ENCODE measurements at places on chromosomes 5 and 9. TPM values are rescaled to one million over a fixed set of nuclear protein-coding genes. Genes with fewer than 3 reads are reported as not detected.

GRCh38 chr5:40288800-40289485 is 390.8 kb upstream of the PTGER4 start:
- no peak for DNase-seq

DNA sequence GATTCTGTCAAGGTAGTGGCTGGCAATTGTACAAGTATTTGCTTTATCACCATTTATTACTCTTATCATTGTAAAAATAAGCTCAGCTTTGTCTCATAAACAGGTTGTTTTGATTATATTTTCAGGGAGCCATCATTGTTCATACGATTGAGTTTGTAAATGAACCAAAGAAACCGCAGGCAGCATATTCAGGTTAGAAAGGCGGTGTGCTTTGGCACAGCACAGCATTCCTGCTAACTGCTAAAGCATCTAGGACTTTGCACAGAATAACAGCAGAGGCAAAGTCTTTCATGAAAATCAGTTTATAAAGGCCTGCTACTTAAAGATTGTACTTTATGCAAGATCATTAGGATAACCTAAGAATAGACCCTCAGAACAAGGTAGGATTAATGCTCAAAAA is 281.5 kb upstream of the SLC24A2 start:
- no peak for DNase-seq

DNA sequence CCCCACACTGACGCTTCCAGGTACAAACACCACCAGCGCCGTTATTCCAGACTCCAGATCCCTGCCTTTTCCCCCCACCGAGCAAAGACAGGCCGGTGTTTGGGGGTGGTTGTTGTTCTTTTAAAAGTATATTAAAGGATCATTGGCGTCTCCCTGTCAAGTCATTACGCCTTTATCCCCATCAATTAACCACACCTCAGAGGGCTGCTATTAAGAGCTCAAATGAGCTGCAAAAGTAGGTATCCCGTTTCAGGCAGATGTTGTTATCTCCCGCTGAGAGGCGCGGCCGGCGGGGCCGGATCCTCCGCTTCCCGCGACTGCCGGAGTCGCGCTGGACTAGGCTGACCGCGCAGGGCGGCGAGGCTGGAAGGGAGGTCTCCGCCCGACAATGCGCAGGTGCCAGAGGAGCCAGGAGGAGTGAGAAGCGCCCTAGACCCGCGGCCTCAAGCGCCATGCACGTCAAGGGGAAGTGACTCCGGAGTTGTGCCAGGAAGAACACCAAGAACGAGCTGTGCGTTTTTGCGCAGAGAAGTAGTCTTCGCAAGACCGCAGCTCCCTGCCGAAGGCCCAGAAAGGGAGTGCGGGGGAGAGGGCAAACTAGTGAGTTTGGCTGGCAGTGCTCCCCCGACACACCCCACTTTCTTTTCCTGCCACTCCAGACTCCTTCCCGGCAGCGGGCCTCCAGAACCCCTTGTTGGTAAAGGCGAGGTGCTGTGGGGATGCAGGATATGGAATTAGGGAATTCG is 8.2 kb downstream of the NR2F1-AS1 start:
- DNase-seq = no peak

- no peak for DNase-seq
These were observed 44.1 kb upstream of the FCN2 start for GRCh38 chr9:134836406-134836970.

DNA sequence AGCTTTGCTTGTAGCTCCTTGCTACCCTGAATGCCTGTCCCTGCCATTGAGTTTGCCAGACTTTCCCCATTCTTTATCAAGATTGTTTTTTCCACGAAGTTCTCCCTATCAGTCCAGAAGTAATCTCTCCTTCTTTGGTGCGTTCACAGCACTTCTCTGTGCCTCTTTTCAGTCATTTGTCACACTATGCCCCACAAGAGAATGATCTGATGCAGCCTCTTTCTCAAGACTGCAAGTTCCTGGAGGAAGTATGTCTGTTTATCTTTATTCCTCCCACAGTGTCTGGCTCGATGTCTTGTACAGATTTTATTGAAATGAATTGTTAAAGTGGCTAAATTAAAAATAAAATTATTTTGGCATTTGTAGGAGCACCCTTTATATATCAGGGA is 99.3 kb downstream of the CCDC192 start:
- DNase-seq = no peak

DNA sequence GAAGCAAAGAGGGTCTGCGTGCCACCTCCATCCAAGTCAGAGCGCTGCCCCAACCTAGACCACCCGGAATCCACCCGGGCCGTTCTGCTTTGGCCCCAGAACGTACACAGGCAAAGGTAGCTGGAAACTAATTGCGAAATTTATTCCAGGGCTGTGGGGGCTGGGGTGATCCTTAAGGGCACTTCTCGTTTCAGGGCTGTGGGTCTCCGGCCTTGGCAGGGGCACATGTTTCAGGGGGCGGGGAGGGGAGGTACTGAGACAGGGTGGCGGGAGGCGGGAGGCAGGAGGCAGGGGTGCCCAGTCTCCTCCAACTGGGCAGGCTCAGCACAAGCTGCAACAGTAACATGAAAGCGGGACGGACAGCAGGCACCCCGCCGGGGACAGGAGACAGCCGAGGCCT is 26.1 kb downstream of the NR5A1 start:
- no peak for DNase-seq

- DNase-seq = no peak
These were observed 144.7 kb downstream of the TRPM6 start for GRCh38 chr9:74742792-74743730.

DNA sequence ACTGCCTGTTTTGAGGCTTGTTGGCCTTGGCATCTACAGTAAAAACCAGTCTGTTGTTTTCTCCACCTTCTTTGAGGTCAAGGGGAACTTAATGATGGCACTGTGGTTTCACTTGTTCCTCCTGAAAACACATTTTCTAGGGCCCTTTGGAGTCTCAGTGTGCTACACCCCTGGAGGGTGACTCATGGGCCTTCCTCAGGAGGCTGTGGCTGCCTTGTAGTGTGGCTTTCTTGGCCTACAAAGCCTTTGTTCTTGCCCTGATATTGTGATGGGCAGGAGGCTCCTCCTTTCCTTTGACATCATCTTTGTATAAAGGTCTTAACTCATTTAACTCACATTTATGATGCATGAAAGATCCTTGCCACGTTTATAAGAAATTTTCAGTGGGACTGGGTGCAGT is 56.3 kb upstream of the GPBP1 start:
- DNase-seq = no peak

DNA sequence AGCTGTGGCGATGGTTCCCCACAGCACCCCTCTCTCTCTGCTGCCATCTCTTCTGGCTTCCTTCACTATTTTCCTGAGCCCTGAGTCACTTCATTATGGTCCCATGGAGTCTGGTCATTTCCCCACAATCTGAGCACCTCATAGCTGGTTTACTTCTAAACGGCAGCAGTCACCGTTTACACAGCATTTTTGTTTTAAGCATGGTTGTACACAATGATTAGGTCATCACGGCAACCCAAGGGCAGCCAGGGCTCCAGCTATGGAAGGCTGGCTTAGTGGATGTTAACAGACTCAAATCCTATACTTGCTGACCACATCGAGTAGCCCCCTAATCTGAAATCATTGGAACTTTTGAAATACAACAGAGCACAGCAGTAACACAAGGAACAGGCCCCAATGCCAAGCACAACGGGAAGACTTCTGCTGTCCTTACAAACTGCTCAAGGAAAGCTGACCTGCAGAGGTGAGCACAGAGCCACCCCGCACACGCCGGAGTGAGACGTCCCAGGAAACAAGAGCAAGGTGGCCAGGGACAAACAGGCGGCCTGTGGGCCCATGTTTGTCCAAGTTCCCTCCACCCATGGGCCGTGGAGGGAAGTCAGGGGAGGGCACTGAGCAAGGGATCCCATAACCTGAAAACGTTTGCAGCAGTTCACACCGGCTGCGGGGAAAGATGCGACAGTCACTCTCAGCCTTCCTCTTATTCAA is 22.9 kb downstream of the CAMSAP1 start:
- no peak for DNase-seq

DNA sequence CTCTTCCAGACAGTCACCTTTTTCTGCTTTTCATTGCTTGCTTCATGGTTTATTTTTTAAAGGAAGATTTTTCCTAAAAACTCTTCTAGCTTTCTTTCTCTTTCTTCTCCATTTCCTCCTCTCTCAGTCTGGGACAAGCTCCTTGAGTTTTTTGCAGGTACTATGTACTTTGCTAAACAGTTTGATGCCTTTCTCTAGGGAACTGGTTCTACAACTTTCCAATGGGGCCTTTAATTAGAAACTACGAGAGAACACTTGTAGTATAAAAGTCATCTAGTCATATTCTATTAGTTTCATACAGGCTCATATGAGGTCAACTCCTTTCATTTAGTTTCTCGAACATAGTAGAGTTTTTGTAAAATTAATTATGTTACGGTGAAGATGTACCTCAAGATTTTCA is 189.6 kb downstream of the DOCK8 start:
- DNase-seq = no peak

- DNase-seq = no peak
These were observed 173.0 kb upstream of the ADRA1B start for GRCh38 chr5:159743234-159743633.

DNA sequence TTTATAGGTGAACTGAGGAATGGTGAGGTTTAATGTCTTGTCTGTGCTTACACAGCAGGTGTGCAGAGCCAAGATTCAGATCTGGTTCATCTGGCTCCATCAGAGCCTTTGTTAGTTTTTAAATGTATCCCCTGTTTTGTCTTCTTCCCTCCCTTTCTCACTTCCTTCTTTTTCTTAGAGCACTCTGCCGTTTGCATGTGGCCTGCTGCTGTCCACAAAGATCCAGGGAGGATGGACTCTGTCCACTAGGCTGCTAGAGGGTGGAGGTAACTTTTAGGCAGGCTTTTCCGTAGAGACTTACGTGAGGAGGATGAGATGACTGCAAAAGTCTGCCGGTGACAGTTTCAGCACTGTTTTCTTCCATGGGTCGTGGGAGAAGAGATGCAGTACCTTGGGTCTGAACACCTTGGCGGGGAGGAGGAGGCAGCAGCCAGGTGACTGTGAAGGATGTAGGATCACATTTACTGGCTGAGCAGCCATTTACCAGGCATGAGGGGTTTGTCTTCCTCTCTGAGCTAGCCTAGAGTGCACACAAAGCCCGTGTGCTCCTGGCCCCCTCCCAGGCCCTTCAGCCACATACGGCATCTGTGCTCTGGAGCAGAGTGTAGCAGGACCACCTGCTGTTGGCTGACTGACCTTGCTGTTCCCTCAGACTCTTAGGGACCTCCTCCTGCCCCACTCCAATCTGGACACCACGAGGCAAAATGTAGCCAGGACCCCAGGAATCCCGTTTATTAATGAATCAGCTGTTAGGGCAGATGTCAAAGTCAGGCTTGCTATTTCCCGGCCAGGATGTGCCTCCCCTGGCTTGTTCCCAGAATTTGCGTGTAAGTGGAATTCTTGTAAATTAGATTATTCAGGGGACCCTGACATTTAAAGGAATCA is 1.8 kb downstream of the NTMT1 start:
- DNase-seq = no peak

DNA sequence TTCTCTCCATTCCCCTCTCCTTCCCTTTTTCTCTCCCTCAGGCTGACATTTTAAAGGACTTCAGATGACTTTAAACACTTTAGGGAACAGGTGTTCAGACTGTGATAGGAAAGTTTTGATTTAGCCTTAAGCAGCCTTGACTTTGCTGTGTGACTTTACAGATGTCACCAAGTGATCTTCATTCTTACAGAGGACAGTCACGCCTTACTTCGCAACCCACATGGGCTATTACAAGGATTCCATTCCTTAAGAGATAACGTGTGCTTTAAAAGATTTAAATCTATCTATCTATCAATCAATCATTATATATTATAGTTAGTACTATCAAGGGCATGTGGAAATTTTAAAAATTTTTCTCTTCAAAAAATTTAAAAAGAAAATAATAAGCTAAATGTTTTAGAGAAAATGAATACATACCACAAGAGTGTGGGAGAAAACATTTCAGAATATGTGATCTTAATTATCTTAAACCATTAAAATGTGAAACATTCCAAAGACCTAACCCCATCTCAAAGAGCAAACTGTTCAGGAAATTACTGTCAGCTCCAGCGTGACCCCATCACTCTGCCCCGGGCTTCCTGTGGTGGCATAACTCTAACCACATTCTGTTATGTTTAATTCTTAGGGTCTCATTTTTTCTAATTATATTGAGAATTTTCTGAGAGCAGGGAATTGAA is 530.5 kb downstream of the SEMA5A start:
- DNase-seq = no peak

GRCh38 chr5:98460536-98460935 is 312.9 kb upstream of the RGMB start:
- no peak for DNase-seq

DNA sequence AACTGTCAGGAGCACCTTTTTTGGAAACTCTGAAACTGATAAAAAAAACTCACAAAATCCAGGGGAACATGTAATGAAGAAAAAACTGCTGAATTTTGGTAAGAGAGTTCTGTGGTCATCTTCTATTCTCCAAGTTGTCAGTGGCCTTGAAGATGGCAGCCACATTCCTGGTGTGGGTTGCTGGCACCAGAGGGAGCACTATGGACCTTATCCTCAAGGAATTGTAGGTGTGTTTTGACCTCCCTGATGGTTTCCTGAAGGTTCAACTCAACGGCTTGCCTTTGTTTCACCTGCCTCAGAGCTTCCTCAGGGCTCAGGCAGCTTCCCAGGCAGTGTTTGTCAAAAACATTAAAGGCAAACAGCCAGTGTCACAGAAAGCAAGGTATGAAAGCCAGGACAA is 2.2 kb upstream of the SLC38A9 start:
- no peak for DNase-seq

GRCh38 chr5:106691701-106692100 is 979.0 kb downstream of the EFNA5 start:
- DNase-seq = no peak

DNA sequence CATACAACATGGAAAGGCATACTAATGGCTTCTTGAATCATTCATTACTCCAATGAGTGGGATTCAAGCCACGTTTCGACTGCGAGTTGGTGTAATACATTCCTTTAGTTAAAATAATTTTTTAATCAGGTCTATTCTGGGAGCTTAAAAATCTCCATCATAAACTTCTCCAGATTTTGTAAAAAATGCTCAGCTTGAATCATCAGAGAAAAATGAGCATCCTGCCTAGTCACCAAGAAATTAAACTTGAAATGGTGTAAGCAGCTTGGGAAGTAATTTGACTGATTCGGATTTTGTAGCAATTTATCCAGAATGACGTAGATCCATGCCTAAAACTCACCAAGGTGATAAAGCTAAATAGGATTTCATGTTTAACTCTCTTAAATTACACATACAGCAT is 165.7 kb downstream of the SLCO4C1 start:
- DNase-seq = no peak

DNA sequence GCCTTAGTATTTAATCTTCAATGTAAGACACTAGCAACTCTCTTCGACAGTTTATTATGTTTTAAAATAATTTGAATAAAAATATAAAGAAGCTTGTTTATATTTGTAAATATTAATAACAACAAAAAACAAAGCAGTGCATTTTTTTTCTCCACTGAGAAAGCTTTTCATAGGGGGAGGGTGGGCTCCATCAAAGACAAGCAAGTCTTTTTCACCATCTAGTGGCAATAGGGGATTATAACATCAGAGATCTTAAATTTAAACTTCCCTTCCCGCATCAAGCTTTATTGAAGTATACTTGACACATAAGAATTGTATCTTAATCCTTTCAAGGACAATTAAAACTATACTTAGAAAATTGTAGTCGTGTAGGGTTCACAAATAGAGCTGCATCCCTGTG is 9.3 kb upstream of the OR13F1 start:
- DNase-seq = no peak

The PNPLA7 gene
- 9.7 TPM for total RNA-seq

The MARVELD2 gene
- 32.4 TPM for total RNA-seq

The CNTNAP3 gene
- 9.4 TPM for total RNA-seq

The RMI1 gene
- total RNA-seq = 12.1 TPM

The SERF1A gene
- 10.3 TPM for total RNA-seq

The DELE1 gene
- total RNA-seq = 109 TPM

The CATSPER3 gene
- total RNA-seq = 0.99 TPM

The DMRT2 gene
- 0.26 TPM for total RNA-seq
